ENCODE measurements at places on chromosomes 5 and 9.

DNA sequence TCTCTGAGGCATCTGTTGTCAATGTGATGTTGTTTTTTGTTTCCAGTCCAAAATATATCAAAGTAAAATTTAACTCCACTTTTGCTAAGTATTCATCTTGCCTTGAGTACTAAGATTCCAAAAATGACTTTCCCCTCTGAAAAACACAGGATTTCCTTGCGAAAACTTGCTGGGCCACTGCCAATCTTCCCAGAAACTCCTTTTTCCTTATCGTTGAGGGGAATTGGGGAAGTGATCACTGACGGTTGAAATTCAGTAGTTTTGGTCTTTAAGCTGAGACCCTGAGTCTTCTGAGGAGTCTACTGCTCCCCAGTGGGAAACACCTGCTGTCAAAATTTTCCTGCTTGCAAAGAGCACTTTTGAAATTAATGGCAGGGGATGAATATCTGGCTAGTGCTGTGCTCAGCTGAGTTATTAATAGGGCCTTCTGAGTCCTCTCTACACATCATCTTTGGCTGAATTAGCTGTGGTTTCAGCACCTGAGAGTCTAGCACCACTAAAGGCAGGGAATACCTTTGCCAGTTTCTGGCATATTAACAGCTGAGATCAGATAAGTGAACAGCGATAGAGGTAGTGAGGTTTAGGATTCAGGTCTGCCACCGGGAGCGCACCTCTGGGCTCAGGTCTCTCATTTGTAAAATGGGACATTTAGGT lies 18.0 kb downstream of the TLR4 start:
- no peak for DNase-seq

DNA sequence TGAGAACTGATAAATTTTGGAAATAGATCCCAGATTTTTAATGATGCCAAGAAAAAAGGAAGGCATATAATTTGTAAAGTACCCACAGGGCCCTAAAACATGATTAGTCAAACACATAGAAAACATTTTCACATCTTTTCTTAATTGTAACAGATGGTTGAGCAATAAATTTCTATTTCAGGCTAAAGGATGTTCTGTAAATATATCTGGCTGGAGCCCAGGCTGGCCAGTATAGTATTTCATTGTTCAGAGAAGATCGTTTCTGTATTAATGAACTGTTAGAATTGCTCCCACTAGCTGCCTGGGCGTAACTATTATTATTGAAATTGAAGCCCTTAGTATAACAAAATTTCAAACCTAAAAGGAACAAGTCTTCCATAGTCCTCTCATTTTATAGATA lies 105.3 kb upstream of the SMC2 start:
- DNase-seq, result no peak

DNA sequence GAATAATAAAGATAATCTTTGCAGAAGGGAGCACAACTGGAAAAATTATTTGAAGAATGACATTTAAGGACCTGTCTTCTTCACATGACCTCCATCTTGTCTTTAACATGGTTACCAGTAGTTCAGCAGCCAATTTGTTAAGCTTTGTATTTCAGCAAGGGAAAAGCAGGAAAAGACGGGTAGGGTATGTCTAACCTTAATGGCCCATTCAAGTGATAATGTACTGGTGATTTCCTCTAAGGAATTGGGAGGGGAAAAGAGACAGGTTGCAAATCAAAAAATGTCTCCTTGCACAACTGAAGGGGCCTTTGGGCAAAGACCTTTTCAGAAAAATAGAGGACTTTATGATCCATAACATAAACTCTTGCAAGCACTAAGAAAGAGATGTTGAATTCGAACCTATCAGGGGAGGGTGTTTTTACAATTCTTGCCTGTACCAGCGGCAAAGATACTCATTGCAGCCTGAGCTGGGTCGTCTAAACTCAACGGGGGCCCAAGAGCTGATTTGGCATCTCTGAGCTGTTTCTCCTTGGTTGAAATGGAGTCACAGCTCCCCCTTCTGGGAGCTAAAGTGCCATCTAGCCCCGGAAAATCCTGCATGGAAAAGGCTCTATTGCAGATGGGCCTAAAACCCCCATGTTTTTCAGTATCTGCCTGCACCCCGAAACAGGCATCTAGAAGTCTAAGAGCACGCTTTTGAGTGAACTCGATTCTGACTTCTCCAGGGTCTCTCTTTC lies 3.8 kb downstream of the BRINP1 start:
- DNase-seq, result no peak

GRCh38 chr5:145925353-145925752 lies 11.0 kb upstream of the SH3RF2 start:
- DNase-seq, result no peak

DNA sequence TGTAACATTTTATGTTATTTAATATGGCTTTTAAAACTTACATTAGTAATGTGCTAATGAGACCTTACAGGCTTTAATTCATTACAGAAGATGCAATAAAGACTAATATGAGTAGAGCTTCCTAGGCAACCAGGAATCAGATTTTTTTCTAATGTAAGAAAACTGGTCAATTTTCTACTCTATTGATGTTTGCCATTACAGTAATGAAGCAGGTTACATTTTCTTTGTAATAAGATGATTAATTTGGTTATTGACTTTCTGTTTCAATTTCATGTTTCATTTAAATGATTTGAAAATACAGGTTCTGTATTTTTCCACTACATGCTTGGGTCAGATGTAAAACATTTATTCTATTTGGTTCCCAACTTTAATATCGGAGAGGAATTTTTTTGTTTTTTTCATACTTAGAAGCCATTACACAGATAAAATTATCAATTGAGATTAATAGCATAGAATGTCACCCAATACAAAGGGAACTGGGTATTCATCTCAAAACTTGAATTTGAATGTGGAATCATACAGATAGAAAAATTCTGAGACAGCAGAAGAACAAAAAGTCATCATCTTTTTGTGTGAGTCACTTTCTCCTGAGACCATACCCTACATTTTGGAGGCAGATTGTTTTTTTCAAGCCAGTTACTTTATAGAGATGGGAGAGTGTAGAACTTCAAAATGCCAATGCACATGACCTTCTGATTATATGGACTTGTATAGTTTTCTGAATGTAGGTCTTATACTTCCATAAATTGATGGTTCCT lies 133.6 kb upstream of the HMHB1 start:
- DNase-seq, result no peak

- no peak for DNase-seq
Observed at GRCh38 chr9:137199411-137200121, 975 bp downstream of the TPRN start.

GRCh38 chr5:55484531-55484930 lies 50.2 kb downstream of the PLPP1 start:
- no peak for DNase-seq

DNA sequence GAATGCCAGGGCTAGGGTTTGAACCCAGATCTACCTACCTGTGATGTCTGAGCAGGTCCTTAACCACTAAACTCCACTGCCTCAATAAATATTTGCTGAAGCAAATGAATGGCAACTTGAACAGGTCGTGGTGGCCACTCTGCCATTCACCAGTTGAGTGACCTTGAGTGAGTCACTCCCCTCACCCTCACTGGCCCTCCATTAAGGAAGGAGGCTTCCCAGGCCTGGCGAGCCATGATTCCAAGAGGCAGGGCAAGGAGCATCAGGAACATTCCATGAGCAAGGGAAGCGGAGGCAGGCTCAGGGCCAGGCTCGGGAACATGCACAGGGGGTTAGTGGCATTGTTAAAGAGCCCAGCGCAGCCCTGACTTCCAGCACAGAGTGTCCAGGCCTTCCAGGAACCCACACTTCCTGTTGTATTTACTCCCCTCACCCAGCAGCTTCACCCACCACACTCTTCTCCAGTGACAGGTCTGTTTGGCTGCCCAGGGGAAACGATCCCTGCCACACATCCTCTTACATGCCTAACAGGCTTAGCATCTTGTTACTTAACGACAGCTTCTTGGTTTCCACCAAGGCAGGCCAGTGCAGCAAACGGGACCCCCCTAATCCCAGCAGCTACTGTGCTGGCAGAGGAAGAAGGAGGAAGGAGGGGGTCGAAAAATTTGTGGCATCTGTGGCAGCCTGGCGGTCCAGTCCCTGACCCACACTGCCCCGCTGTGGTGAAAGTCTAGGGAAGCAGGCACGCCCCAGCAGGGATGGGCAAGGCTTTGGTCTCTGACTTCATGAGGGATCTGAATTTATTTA lies 43.7 kb upstream of the TTC1 start:
- no peak for DNase-seq

- DNase-seq, result no peak
Observed at GRCh38 chr9:34176089-34176488, 2.8 kb upstream of the UBAP1 start.

GRCh38 chr5:179607160-179607931 lies 16.1 kb downstream of the HNRNPH1 start:
- no peak for DNase-seq

DNA sequence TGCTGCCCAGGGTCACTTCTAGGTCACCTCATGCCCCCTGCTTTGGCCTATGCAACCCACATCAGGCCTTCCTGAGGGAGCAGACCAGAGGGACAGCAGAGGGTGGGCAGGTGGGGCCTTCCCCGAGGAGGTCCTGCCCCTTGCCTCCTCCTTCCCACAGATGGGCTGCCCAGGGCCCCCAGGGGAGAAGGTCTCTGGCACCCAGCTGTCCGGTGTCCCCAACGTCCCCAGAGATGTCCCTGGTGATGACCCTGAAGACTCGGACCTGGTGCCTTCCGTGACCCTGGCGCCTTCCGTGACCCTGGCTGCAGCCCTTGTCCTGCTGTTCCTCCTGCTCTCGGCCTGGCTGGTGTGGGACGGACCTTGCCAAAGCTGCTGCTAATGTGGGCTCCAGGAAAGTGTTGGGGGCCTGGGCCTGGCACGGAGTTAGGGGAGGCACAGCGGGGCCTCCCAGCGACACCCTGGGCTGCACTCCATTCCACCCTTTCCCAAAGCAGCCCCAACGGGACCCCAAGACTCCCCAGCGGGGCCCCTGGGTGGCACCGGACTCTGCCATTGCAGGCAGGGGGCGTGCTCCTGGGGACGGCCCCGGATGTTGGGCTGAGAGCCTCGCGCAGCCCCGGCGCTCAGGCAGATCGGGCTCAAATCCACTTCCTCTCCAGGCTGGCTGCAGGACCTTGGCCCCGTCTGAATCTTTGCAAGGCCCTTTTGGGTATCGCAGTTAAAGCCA lies 6.8 kb upstream of the SLC2A6 start:
- no peak for DNase-seq

GRCh38 chr5:51380603-51381207 lies 2.5 kb upstream of the ISL1 start:
- DNase-seq, result no peak

- DNase-seq, result no peak
Observed at GRCh38 chr9:72979405-72980100, 26.7 kb upstream of the ALDH1A1 start.

GRCh38 chr9:117742131-117742530 lies 37.9 kb downstream of the TLR4 start:
- no peak for DNase-seq

- no peak for DNase-seq
Observed at GRCh38 chr9:132800038-132800648, 77.9 kb downstream of the AK8 start.

DNA sequence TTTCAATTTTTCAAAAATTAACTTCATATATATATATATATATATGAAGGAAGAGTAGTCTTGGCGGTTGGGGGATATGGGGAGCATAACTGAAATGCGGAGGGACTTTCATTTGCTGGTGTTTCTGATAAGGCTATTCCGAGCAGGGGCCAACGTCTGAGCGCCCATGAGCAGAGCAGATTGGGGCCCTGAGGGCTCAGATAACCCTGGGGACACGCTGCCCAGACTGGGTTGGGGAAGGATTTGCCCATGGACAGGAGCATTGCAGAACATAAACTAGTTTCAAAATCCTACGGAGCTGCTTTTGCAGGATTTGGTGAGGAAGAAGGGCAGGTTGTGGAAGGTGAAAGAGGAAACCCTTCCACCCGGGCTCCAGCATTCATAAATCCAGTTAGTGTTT lies 240.2 kb downstream of the IRX1 start:
- no peak for DNase-seq

DNA sequence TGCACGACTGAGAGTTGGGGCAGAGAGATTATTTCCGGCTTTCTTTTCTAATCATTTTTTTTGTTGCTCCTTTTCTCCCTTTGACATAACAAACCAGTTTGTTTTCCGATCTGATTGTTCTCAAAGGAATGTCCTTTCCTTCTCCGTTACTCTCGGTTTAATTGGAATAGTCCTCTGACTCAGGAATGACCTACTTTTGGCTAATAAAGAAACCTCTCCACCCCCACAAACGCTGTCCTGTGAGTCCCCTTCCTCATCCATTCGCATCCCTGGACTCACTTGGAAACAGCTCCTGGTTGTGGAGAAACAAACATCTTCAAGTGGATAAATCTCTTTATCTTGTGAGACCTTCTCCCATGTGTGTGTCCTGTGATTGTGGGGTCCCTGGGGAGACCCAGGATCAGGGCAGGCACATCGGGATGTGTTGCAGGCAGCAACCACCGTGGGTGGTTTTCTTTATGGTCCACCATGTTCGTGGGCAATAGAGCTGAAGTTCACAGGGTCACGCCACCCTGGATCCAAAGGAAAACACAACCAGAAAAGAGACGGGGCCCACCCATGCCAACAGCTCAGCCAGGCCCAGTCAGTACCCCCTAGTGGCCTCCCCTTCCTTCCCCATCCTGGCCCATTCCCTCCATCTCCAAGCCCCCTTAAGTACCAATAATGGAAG lies 45.2 kb upstream of the NEK6 start:
- no peak for DNase-seq

- no peak for DNase-seq
Observed at GRCh38 chr9:111842313-111842712, 47.6 kb upstream of the SHOC1 start.

GRCh38 chr5:71762826-71763225 lies 43.8 kb downstream of the CARTPT start:
- no peak for DNase-seq

- DNase-seq, result no peak
Observed at GRCh38 chr9:120616966-120617935, 37.3 kb upstream of the CDK5RAP2 start.

GRCh38 chr5:116402235-116402634 lies 172.4 kb downstream of the SEMA6A start:
- DNase-seq, result no peak

GRCh38 chr9:22537721-22538120 lies 91.1 kb downstream of the DMRTA1 start:
- DNase-seq, result no peak

DNA sequence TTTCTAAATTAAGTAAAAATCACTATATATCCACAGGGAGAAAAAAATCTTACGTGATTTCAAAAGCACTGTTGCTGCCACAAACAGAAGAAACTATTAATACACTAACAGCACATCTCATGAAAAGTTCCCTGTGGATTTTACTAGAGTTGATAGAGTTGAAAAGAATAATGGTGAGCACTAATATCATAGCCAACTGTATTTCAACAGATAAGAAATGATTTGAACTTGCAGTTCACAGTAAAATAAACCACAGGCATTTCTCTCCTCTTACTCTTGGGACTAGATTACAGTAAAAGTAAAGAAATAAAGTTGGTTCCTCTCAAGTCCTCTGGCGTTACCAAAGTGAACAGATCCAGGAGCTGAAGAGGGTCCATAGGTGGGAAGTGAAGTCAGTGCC lies 27.9 kb downstream of the AGTPBP1 start:
- no peak for DNase-seq
